ENCODE measurements at places on chromosomes 7 and 10. TPM values are rescaled to one million over a fixed set of nuclear protein-coding genes. Genes with fewer than 3 reads are reported as not detected.

Gene ACTL6B
- total RNA-seq, result not detected

DNA sequence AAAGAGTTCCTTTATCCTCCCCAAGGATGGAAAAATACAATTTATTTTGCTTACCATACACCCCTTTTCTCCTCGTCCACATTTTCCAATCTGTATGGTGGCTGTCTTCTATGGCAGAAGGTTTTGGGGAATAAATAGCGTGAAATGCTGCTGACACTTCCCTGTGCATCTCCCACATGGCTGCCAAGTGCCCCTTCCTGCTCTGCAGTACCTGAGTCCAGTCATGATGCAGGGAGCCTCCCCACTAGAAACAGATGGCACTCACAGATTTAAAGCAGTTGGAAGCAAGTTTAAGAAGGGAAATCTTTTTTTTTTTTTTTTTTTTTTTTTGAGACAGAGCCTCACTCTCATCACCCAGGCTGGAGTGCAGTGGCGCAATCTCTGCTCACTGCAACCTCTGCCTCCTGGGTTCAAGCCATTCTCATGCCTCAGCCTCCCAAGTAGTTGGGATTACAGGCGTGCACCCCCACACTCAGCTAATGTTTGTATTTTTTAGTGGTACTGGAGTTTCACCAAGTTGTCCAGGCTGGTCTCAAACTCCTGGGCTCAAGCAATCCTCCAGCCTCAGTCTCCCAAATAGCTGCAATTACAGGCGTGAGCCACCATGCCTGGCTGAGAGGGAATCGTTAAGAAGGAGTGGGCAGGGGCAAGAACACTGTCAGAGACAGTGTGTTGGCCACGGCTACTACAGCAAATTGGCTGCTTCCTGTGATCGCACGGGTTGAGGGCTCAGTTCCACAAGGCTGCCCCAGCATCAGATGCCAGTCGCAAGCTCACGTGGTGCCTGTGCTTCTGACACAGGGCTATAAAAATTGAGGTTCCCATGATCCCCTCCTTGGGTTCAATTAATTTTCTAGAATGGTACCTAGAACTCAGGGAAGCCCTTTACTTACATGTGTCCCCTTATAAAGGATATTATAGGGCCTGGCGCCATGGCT, 5.3 kb upstream of the PILRA start:
- H3K36me3 ChIP-seq, result peaks cover 19% of the 10 kb centered on the region
- H3K4me3 ChIP-seq, result no peak overlapping the region
- no peaks in the 10 kb centered on the region for H3K27me3 ChIP-seq

GRCh38 chr10:62562101-62562500, 187.9 kb downstream of the ZNF365 start:
- no peak overlapping the region for H3K27ac ChIP-seq
- H3K36me3 ChIP-seq, result peaks cover 2% of the 10 kb centered on the region
- H3K4me1 ChIP-seq, result peaks cover 11% of the 10 kb centered on the region
- H3K27me3 ChIP-seq, result peaks cover 11% of the 10 kb centered on the region
- H3K4me3 ChIP-seq, result no peak overlapping the region
- no peak for DNase-seq

DNA sequence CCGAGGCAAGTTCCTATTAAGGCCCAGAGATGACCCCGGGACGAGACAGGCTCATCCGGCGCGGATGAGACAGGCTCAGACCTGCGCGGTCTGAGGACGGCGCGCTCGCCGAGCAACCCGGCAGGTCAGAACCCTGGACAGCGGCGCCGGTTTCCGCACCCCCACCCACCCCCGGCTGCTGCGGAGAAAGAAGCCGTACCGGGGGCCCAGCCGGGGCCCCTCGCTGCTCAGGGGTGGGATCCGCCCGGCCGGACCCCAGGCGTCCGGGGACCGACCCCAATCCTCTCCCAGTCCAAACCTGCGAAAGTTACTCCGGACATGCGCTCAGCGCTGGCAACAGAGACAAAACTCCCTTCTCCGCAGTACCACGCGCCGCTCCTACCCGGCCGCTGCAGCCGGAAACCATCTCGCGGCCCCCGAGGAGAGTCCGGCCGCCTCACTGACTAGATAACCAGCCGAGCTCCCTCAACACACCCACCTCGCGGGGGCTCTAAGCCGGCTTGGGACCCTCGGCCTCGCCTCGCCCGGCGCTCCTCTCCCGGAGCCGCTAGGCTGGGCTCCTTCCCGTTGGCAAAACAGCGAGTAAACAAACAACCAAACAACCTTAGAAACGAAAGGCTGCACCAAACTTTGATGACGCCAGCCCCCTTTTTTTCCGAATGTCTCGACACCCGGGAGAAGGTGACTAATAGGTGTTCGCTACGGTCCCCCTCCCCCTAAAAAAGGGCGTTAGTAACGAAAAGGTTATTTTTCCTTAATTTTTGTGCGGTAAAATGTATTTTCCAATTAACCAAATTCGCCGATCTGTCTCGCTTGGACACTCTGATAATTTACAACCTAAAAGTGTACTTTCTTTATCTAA, 2.3 kb upstream of the DRGX start:
- H3K27ac ChIP-seq, result no peak overlapping the region
- H3K36me3 ChIP-seq, result no peaks in the 10 kb centered on the region
- H3K4me3 ChIP-seq, result peak overlapping the region; percentile 36
- H3K4me1 ChIP-seq, result no peaks in the 10 kb centered on the region
- peaks cover 100% of the 10 kb centered on the region for H3K27me3 ChIP-seq
- DNase-seq, result no peak
